ENCODE measurements at places on chromosomes 6 and 20.

GRCh38 chr6:37698264-37699137, 818 bp upstream of the MDGA1 start:
- DNase-seq: no peak

DNA sequence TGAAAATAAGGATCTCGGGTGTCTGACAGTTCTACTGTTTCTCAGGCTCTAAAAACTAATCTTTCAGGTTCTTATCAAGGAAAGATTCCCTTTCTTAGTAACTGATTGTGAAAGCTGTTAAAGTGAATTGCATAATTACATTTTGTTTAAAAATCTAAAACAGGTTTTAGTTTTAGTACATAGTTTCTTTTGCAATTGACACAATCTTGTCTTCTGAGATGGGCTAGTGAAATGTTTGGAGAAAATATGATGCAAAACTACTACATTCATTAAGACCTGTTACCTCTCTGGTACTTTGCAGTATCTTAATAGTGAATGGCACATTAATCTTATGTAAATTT, 298.4 kb downstream of the UTRN start:
- no peak for DNase-seq

DNA sequence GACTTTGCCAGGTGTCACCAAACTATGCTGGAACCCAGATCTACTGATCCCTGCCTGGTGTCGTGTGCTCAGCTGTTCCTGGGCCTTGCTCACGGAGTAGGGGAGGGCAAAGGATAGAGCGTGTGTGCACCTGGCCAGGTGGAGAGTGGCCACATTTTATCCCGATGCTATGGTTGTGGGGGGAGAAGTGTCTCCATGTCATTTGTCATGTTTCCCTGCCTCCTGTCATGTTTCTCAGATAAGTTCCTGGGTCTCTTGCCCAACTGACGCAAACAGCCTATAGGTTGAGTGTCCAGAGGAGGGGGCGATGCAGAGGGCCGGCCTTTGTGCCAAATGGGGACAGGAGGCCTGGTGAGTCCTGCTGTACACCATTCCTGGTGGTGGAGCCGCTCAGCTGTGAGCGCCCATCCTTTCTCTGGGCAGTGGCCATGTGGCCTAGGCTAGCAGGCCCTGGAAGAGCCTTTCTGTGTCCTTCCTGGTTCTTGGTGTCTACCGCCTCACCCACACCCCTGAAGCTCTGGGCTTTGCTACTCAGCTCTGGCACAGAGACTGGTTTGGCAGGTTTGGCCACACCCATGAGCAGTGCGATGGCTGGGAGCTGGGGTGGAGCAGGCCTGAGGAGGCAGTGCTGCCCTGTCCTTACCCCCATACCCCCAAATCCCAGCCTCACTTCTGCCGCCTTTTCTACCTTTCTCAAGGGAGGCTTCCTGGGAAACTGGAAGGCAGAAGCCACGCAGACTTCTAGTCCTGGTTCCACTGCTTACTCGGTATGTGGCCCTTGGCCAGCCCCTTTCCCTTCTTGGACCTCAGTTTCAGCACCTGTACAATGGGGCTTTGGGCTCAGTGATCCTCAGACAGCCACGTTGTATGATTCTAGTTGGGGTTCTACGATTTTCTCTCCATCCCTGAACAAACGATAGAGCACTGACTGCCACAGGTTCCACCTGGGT, 32.3 kb upstream of the EPB41L1 start:
- no peak for DNase-seq

GRCh38 chr6:56827908-56828649, 126.8 kb upstream of the BEND6 start:
- no peak for DNase-seq

- DNase-seq: no peak
Measured at GRCh38 chr6:54988576-54988975, 142.0 kb downstream of the FAM83B start.

GRCh38 chr6:3707024-3707423, 44.5 kb downstream of the PXDC1 start:
- no peak for DNase-seq

GRCh38 chr6:56618050-56618449, 24.6 kb downstream of the DST start:
- no peak for DNase-seq

DNA sequence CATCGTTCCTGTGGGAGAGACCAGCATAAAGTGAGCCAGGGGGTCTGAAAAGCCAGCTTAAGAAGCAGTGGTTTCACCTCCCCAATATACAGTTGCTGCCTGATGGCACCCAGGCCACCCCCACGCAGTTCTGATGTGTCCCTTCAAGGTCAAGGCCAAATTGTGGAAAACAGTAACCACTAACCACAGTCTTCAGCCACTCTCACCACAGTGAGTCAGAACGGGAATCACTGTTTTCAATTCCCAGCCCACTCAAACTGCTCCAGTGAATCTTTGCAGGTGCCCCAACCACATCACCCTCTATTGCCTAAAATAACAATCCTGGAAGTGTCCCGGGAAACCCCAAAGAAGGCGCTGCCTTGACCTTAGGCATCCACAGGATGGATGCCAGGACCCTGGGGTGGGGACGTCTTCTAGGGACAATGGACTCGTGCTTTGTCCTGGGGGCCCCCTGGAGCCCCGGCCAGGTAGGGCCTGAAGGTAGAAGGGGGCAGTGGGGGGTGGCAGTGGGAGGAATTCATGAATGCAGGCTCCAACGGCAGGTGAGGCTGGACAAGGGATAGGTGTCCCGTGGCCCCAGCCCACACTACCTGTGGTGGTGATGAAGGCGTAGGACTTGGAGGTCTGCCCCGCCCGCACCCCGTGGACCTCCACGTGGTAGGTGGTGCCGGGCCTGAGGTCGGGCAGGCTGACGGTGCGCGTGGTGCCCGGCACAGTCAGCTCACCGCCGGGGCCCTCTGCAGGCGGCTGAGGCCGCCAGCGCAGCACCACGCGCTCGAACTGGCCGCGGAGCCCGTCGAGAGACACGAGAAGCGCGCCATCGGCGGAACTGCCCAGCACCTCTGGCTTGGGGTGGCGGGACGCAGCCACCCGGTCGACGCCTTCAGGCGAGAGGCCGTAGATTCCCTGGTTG, 22.2 kb downstream of the TNXB start:
- no peak for DNase-seq
